ENCODE measurements at places on chromosomes 16 and 17. TPM values are rescaled to one million over a fixed set of nuclear protein-coding genes. Genes with fewer than 3 reads are reported as not detected.
A peak's percentile ranks its signal among the peaks of the same experiment; 100 is the strongest.

The OR2C1 gene
- not detected for total RNA-seq

DNA sequence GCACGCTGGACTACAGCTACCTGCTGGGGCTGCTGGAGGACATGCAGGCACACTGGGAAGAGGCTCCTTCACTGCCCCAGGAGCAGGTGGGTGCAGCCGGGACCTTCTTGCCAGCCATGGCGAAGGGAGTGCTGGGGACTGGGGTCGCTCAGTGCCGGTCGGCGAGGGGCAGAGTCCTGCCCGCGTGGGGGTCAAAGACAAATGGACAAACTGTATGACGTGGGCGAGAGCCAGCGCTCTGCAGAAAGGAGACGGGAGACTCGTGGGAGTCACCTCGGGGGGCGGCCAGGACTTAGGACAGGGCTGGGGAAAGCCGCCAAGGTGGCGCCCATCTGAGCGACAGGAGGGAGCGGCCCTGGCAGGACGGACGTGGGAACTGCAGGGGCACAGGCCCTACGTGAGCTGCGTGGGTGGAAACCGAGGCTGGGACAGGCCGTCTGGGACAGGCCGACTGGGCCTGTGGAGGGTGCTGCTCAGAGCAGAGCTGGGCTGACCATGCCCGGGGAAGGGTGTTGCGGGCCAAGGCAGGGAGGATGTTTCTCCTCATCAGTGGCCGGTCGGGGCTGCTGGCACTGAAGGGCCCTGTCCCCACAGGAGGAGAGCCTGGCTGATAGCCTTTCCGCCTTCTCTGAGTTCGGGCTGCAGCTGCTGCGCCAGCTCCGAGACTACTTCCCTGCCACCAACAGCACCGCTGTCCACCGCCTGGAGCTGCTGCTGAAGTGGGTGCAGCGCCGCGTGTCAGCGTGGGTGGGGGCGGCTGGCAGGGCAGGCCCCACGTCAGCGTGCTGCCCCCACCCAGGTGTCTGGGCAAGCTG, 8.0 kb downstream of the TSR3 start:
- no peak for DNase-seq

GRCh38 chr17:83195330-83196023, 116.1 kb downstream of the METRNL start:
- DNase-seq, result peak; percentile 6

GRCh38 chr16:67025210-67025550, 3.8 kb upstream of the CBFB start:
- DNase-seq, result peak; percentile 7

DNA sequence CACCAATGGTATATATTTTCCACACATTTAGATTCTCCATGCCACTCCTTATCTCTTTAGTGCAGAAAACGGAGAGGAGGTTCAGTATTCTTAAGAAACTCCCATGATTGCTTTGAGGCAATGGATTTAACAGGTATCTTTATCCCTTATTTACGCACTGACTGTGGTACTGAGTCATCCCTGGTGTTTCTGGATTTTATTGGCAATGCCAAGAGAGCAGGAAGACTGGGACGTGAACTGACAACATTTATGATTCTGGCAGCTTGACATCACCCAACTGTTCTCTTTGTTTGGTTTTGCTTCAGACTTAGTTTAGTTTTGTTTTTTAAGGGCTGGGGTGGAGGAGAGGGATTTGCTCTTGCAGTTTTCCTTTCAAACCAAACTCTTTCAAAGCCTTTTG, 131.4 kb downstream of the WWOX start:
- no peak for DNase-seq

DNA sequence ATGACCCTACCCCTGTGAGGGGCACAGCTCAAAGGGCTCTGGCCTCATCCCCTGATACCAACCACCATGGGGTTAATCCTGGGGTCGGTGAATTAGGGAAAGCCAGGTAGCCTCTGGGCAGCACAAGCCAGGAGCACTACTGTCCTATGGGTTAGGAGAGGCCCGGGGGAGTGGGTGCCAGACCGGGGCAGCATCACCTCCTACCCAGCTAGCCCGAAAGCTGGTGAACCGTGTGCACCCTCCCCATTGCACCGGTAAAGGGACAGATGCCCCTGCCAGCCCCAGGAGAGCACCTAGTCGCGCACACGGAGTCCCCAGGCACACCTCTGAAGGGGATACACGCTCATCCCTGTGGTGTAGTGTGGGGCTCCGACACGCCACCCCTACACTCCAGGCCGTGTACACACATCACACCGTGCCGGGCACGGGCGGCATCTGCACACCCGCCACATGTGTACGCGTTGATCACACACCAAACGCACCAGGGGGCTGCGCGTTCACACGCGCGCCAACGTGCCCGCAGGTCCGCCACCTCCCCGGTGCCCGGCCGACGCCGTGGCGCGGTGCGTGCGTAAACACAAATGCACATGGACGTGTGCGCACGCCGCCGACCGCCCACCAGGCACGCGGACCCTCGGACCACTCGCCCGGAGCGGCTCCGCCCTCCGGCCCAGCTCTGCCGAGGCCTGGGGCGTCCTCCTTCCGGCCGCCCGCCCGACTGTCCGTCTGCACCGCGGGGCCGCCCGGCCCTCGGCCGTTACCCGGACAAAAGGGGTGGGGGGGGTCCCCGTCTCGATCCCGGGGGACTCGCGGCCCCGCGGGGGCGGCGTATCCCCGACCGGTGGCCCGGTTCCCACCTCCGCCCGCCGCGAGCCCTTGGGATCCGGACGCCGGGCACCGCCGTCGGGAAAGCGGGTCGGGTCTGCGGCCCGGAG, 785 bp downstream of the UBALD1 start:
- peak; percentile 17 for DNase-seq

GRCh38 chr17:17391668-17392370, 85.0 kb upstream of the MED9 start:
- DNase-seq, result peak; percentile 42

All from activated T-helper 2 cell treated with anti-CD3 and anti-CD28 coated beads, Interferon-gamma antibody, Interleukin-2, Interleukin-4, amounts not matched to agents 10 μg/mL and 5 μg/mL and 100 μg/mL, durations not matched to agents 14 hours and 24 hours and 36 hours (primary cell).